ENCODE measurements at places on chromosomes 1 and 21.

DNA sequence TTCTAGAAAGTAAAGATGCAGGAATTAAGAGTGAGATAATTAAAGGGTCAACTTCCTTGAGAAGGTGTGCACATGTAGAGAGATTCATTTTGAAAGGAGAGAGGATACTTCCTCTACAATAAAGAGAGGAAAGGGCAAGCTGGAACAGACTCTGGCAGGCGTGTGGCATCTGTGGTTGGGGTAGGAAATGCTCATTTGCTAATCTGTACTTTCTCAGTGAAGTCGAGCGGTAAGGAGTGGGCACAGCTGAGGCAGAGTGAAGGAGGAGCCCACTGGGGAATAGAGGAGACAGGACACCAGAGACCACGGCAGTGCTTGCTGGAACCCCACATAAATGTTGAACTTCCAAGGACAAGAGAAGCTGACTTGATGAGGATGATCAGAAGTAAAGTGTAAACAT, 49.1 kb downstream of the PCSK9 start:
- no peak for DNase-seq

- DNase-seq: no peak
These were observed 11.9 kb upstream of the VAV3 start for GRCh38 chr1:107976836-107977235.

DNA sequence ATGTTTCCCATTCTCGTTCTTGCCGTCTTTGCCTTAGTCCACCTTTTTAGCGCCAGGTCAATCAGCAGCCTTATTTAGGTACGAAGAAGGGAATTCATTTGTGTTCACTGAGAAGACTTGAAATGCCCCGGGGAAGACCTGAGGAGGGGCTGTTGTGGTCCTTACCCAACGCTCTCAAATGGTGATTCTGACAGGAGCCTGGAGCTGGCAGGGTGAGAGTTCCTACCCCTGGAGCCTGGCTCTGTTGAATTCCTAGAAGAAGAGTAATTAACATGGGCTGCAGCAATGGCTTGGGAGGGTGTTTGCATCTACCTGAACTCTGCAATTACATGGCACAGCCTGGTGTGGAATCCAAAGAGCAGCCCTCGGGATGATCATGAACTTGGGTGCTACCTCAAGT, 76.9 kb upstream of the DSCAM start:
- DNase-seq: no peak

DNA sequence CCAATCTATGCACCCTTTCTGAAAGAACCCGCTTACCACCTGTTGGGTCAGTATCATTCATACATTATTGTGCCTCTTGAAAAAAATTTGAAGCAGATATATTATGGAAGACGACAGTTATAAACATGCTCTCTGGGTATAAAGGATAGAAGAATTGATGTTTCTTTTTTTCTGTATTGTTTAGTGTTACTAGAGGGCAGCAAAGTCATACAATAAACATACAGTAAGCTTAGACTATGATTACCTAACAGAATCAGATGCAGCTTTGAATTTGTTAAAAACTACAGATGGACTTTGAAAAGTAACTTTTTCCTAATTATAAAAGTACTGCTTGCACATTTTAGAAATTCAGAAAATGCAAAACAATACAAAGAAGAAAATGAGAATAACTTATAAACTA, 11.1 kb upstream of the PAXBP1 start:
- DNase-seq: no peak

DNA sequence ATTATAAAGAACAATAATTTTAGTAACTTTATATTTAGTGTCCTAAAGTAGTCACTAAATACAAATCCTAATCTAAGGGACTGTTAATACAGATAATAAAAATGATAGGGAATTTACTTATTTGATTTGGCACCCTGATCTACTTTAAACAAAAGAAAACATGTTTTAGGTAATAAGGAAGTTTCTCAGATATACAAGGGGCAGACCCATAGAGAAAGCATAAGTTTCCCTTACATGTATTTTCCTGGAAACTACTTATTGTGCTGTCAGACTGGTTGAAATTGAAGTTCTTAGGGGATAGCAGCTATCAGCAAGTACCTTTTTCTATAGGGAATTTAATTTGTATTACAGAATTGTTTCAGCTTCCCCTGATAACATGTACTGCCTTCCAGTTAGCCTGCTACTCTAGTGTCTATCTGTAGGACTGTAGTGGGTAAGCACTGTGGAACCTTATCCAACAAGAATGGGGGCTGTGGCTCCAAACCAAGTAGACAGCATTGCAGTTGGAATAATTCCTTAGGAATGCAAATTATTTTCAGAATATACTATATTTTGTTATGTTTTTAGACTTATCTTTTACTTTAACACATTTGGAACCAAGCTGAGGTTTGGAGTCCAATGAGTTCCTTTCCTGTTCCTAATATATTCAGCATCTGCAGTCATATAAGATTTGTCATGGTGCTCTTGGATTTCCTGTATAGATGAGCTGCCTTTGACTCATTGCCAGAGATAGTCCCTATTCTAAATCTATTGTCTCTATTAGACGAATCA, 14.7 kb downstream of the MSH4 start:
- no peak for DNase-seq

DNA sequence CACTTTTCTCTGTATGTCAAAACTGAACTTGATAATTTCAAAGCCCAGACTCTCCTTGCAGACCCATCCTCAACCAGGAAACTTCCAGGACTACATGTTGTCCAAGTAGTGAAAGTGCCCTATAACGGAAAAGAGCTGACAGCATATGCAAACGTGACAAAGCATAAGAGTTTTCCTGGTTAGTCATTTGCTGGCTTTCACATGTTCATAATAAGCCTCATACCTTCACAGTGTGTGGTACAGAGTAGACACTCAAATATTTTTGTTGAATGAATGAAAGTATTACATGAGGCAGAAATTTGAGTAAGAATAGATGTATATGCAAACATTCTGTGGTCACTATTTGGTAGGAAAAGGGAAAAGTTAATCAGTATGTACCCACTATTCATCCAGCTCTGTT, 473.3 kb downstream of the MRPL39 start:
- DNase-seq: no peak

- DNase-seq: peak; percentile 0
These were observed 771.1 kb upstream of the ADGRL4 start for GRCh38 chr1:79777481-79778219.

DNA sequence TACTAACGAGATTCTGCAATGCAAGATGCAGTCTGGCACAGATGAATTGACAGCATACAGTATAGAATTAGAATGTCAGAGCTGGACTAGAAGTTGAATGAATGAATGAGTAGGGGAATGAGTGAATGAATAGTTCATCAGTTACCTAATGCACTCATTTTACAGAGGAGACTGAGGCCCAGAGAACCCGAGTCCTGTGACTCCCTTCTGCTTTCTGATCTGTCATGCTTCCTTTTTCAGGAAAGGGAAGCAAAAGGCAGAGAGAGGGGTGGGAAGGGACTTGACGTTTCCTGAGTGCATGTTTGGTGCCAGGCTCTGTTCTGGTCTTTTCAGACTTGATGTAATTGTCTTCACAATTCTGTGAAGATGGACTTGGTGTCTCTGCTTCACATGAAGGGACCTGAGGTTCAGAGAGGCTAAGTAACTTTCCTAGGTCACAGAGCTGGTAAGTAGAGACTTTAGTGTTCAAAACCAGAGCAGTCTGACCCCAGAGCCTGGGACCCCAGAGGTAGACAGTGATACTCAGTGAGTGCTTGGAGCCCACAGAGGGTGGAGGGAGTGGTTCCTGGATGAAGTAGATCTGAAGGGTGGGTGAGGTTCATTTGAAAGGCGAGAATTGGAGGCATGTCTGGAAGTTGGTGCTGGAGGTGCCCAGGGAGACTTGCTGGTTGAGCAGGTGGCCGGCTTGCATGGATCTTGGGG, 8.0 kb upstream of the MEX3A start:
- DNase-seq: no peak

- no peak for DNase-seq
These were observed 71.2 kb upstream of the RUNX3 start for GRCh38 chr1:25001125-25001915.

DNA sequence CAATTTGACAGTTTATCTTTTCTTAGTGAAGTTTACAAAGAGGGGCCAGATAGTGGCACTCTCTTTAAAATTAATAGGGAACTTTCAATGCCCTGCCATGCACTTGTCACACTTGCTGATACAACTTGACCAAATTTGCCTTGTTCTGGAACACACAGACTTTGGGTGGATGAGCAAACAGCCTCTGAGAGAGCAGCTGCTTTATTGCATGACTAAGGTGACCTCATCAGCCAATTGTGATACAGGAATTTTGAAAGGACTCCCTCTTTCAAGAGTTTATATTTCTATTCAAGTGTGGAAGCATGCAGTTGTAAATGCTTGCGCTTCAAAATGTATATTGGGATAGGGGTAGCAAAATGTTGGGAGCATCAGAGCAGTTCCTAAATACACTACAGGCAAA, 2.1 kb upstream of the RGS1 start:
- no peak for DNase-seq

DNA sequence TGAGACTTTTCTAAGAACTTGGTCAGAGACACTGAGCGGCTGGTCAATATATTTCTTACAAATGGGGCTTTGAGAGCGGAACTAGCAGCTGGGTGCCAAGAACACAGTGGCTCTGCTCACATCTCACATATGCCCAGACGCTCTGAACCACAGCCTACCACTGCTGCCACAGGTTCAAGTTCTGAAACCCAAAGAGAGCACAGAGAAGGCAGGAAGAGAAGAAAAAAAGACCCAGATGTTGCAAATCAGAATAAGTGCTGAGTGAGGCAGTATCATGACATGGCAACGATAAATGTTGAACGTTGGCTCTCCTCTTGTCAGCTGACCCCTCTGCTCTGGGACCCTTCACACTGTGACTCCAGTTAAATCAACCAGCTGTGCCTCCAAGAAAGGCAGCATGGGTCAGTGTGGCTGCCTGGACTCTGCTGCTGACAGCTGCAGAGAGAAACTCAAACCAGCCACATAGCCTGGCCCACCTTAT, 26.4 kb downstream of the HIVEP3 start:
- DNase-seq: no peak

DNA sequence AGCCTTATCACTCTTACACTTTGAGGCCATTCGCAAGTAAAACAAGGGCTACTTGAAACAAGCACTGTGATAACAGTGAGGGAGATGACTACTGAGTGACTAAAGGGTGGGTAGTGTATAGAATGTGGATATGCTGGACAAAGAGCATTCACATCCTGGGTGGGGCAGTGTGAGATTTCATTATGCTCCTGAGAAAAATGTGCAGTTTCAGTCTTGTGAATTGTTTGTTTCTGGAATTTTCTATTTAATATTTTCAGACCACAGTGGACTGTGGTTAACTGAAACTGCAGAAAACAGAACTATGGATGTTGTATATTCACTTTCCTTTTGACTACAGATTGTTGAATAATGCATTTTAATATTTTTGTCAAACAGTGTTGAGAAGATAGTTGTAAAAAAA, 25.1 kb upstream of the B3GALT2 start:
- no peak for DNase-seq

DNA sequence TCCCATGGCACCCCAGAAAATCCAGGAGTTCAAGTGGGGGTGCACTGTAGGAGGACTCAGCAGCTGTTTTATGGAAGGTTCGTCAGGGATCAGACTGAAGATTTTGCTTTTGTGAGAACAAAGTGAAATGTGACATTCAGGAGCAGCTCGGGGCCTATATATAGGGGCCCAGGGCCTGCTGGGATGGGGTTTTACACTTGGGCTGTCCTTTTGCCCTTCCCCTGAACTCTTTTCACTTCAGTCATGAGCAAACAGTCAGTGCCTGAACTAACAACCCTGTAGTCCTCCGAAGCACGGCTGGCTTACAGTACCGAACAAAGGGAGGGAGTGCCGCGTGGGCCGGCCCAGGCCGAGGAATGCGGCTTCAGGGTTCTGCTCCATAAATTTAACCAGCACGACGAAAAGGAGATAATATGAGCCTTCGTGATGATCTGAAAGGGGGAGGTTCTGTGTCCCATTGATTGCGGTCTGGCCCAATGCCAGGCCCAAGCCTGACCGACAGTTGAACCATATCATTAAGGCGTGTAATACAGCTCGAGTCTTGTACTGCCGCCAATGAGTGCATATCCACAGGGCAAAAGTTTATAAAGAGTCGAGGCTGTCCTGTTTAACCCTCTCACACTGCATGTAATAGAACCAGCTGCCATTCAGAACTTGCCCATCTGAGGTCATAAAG, 139.9 kb downstream of the DHRS3 start:
- DNase-seq: no peak

- DNase-seq: no peak
These were observed 43.9 kb downstream of the UBE2G2 start for GRCh38 chr21:44757731-44758130.

- no peak for DNase-seq
These were observed 116.2 kb upstream of the USP24 start for GRCh38 chr1:55331351-55331750.

- DNase-seq: no peak
These were observed 21.7 kb downstream of the PDXK start for GRCh38 chr21:43740497-43741156.

GRCh38 chr1:114316204-114316603, 162.5 kb upstream of the SYT6 start:
- DNase-seq: no peak

DNA sequence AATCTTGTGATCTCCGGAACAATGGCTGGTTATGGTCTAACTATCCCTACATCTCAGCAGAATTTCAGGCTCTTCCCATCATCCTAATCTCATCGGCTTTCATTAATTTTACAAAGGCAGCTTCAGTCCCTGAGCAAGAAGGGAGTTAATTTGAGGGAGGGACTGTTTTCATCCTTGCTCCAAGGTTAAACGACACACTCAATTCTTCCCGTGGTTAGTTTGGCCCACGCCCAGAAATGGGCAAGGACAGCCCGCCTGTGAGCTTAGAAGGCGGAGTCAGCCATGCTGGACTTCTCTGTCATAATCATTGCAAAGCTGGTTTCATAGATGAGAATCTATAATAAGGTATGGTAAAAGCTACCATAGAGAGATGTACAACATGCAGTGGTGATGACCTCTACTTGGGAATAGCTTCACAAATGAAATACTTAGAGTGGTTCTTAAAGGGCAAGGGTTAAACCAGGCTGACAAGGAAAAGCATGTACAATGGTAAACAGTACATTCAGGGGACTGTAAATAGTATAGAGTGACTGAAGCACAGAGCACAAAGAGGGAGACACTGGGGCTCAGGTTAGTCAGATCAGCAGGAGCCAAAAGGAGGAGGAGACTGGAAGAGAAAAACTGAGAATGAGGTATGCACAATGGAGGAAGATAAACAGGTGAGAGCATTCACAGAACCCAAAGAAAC, 108.8 kb downstream of the SMYD3 start:
- DNase-seq: no peak

- DNase-seq: no peak
These were observed 15.2 kb downstream of the NR5A2 start for GRCh38 chr1:200042552-200043335.

GRCh38 chr1:69377507-69377906, 190.2 kb upstream of the LRRC7 start:
- no peak for DNase-seq

DNA sequence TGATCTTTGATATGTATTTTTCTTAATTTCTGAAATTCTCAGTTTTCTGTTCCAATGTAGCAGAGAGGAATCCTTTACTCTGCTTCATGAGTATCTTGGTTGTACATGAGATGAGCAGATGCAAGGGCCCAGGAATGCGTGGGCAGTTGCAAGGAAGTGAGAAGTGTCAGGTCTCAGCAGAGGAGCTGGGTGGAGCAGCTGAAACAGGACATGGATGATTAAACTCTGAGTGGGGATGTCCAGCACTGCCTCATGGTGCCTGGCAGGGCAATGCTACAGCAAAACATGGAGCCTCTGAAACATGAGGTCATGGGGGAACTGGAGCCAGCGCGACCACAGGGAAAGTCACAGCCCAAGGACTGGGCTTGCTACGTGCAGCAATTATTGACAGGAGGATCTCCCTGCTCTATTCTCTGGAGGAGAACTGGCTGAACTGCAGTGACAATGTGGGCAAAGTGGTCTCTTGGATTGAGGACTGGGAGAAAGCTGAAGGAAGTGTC, 48.4 kb downstream of the COLGALT2 start:
- no peak for DNase-seq

Data from AML-193 (cell line).